ENCODE measurements at places on chromosomes 1 and 21.

DNA sequence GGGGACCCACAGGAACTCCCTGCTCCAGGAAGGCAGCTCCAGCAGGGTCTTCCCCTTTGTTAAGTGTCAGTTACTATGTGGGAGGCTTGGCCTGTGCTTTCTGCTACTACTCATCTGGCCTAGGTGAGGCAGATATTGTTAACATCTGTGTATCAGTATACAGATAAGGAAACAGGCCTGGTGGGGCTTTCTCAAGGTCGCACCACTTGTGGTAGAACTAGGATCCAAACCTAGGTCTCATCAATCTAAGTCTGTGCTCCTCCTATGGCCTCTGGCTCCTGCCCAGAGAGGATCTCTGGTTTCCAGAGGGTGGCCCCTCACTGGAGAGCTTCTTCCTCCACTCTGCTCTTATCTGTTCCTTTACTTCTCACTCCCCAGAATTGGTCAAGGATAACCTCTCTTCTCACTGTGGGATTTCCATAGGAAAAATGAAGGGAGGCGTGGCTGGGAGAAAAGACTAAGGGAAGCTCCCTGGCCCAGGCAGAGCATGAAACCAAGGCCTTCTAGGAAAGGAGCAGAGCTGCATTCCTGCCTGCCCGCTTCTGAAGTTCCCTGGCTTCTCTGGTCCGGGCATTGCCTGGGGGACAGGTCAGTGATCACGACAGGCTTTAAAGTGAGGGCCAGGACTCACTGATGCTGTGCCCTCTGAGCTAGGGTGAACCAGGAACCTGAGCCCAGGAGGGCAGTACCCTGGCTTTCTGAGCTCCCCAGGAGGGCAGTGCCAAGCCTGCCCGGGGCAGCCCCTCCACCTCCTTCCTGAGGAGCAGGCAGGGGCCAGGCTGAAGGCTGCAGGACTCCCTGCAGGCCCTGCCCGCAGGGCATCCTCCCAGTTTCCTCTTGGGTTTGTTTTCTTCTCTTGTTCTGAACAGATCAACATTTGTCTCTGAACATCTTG is 5.8 kb downstream of the KCNC4 start:
- DNase-seq, result peak; percentile 45

- DNase-seq, result no peak
Measured at GRCh38 chr1:94609619-94610018, 68.1 kb upstream of the F3 start.

DNA sequence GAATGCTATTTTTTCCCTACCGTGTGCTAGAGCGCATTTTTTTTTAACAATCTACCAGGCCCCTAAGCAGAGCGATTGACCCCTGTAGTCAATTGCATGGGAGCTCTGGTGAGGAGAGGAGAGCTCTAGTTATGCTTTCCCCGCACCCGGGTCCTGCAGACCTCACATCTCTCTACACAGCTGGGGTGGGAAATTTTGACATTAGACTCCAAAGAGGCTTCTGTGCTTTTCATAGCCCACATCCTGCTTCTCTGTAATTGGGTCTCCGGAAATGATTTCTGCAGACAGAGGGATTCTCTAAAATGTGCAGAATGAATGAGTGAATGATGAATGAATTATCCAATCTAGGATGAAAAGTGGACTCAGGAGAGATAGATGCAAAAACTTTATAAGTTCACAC is 41.5 kb upstream of the DUSP10 start:
- no peak for DNase-seq

DNA sequence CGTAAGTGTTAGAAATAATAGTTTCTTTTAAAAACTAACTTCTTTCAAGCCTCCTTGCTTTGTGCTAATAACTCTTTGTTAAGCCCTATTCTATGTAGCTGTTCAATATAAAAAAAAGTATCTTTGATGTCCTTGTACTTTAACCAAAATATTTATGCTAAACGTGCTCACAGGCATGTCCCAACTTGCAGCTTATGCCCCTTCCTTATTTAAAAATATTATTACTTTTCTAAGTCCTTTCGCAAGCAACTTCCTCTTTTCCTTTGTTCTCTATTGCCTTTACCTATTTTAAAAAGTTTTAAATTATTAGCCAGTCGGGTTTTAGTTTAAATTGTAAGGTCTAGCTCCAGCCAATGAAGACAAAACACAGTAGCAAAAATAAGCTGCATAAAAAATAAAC is 43.4 kb upstream of the NBPF3 start:
- no peak for DNase-seq

- no peak for DNase-seq
Measured at GRCh38 chr1:61781151-61781550, 38.9 kb downstream of the PATJ start.

DNA sequence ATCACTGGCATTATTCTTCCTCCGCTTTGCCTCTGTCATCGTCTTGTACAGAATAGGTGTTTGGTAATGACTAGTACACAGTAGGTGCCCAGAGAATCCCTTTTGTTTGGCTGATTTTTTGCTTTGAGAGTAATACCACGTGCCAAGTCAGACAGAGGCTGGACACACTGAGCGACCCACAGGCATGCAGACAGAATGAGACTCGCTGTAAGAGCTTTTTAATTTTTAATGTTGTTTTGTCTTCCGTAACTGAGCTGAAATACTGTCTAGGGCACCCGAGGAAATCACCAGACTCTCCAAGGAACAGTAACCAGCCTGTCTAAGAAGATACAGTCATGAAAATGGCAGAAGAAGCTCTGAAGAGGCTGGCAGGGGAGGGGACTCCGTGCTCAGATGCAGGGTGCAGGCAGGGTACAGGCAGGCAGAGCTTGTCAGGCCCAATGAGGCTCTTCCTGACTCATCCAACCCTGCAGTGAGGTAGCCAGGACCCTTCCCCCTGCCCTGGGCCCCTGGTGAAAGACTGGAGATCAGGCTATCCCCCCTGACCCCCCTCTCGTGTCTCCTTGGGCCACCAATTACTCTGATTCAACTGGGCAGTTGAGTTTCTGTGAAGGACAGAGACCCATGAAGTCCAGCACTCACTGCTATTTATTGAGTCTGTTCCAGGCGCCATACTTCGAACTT is 60.1 kb upstream of the ECE1 start:
- DNase-seq, result no peak

Data from NCI-H226 (cell line).